ENCODE measurements at places on chromosomes 4 and X.

DNA sequence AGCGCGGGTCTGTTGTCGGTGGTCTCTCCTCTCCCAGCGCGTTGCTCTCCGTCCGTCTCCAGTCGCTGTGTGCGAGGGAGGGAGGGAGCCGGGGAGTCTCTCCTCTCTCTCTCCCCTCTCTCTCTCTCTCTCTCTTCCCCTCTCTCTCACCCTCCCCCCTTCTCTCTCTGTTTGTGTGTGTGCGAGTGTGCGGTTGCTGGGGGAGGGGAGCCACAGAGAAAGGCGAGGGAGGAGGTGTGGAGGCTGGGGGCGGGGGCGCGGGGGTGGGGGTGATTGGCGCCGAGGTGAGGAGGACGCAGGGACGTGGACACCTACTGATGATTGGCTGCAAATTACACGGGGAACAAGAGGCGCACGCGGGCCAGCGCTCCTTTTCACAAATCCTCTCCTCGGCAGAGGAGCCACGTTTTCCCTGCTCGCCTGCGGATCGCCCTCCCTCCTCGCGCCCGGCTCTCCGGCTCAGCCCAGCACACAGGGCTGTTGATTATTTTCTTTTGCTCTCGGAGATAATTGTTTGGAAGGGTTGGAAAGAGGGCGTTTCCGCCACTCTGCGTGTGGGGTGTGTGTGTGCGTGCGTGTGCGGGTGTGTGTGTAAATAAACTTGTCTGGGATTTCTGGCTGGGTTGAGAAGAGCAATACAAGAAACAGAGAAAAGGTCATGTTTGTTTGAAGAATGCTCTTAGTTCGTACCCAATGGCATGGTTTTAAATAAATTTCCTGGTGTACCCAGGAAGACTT, at the start of gene CXXC4:
TSS of gene CXXC4 (minus strand) at position 73 of the 738 bp plus-strand sequence. CDS start 3,092 bp downstream, outside the sequence.
- DNase-seq: no peak

DNA sequence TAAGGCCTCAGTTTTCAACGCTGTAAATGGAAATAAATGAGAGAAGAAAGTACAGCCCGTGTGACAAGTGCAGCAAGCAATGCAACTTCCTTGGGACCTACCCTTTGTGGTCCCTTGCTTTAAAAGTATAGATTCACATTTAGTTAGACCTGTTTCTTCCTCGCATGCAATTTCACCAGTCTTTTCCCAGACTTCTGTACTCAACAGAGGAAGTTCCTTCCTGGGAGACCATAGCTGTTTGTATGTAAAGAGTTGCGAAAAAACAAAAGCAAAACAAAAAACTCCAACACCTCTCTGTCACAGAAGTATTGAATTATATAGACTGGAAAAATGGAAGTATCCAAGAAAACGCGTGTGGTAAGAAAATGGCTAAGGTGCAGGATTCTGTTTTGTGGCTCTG, 1.1 kb upstream of the IRF2 start:
- DNase-seq: no peak

DNA sequence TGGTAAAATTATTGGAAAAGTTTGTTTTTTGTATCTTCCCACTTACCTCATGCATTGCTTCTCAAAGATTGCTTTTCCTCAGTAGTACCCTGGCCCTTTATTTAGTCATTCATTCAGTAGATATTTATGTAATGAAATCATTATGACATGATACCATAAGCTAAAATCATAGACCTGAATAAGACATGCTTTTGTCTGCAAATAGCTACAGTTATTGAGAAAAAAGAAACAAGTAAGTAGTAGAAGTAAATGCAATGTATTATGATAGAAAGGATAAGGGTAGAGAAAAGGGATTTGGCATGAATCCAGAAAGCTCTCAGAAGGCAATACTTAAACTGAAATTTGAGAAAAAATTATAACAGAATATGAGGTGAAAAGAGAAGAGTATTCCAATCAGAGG, 352.5 kb downstream of the GPM6A start:
- DNase-seq: no peak

- DNase-seq: no peak
Measured at GRCh38 chr4:181265370-181265769, 977.8 kb upstream of the TENM3 start.

DNA sequence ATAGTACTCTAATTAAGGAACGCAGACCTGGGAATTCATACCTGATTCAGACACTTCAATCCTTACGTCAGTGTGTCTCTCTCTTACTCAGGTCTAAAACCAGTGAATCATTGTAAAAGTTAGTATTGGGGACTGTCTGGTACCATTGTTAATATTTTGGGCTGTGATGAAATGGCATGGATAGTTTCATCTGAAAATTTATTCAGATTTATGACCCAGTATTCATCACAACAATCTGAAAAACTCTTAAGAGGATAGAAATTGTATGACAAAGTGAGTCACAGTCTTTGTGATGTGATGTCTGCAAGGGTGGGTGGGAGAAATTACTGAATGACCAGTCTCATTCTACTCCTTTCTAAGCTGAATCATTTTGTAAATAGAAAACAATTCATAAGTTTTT, 10.3 kb downstream of the FGF2 start:
- DNase-seq: no peak

GRCh38 chr4:138538743-138539142, 296.6 kb upstream of the SLC7A11 start:
- no peak for DNase-seq

DNA sequence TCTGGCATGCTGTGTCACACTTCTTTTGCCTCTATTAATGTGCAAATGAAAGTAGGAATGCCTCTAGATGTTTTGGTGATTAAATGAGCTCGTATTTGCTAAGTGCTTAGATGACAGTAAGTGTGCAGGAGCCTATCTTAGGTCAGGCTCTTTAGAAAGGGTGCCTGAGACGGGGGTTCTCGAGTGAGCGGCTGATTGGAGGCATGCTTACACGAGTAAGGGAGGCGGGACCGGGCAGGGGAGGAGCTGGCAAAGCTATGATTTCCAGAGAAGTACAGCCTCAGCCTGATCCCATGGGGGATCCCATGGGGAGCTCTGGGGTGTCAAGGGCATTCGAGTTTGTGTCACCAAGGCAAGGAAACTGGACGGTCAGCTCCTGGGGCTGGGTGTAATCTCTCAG, 44.8 kb downstream of the CLDN34 start:
- no peak for DNase-seq

DNA sequence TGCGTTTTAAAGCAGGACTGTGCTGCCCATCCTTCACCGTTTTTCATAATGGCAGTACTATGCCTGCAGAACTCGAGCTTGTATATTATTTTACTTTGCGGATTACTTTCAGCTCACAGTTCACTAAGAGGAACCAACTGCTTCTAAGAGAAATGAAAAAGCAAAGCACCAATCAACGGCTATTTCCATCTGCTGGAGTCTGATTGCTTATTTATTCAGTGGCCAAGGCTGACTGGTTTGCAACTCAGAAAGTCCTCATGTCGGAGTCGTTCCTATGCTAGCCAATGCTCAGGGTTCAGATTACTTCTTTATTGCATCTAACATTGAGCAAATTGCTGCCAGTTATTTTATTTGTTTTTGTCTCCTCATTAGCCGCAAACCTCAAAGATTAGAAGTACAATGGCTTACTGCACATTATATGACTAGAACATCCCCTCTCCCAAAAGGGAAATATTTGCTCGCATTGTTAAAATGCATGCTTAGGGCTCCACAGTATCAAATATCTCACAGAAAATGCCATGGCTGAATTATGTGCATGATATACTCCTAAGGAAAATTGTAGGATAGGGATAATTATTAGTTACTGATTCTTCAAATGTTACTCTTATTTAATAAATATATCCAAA, 1628.2 kb upstream of the ADGRL3 start:
- DNase-seq: no peak

GRCh38 chr4:72410158-72410557, 158.9 kb downstream of the ADAMTS3 start:
- DNase-seq: no peak

DNA sequence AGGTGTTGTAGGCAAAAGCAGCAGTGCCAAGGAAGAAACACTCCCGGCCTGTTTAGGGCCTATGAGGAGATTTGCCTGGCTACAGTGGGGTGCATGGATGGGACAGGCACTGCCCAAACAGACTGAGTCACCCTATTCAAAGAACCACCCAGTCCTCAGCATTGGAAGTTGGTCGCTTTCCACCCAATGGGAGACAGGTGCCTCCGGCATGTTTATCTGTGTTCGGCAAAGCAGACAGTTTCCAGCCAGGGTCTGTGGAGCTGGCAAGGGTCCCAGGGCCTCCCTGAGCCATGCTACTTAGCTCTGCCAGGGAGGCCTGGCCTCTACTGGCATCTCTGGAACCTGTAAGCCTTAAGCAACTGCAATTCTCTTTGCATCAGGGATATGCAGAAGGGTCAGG, 165.1 kb upstream of the ATP6AP2 start:
- DNase-seq: no peak

GRCh38 chrX:40065296-40066046, 32.3 kb downstream of the BCOR start:
- no peak for DNase-seq

GRCh38 chr4:76410636-76411035, 10.3 kb downstream of the CCDC158 start:
- no peak for DNase-seq

- no peak for DNase-seq
Measured at GRCh38 chr4:122341886-122342285, 36.9 kb upstream of the ADAD1 start.

DNA sequence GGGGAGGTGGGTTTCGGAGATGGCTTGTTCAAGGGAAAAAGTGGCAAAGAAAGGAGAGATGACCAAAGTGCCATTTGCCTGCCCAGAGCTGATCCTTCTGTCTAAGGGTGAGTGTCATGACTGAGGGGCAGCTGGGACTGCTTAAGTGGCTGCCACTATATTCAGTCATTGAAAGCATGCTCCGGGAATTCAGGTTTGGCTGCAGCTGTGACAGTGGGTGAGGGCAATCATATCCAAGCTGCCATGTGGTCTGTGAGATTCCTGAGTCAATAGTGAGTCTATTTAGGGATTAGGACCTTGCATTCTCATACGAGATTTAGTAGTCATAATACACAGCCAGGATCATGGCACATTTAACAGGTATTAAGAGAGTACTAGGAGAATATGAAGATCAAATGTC, 138.8 kb upstream of the BANK1 start:
- no peak for DNase-seq

DNA sequence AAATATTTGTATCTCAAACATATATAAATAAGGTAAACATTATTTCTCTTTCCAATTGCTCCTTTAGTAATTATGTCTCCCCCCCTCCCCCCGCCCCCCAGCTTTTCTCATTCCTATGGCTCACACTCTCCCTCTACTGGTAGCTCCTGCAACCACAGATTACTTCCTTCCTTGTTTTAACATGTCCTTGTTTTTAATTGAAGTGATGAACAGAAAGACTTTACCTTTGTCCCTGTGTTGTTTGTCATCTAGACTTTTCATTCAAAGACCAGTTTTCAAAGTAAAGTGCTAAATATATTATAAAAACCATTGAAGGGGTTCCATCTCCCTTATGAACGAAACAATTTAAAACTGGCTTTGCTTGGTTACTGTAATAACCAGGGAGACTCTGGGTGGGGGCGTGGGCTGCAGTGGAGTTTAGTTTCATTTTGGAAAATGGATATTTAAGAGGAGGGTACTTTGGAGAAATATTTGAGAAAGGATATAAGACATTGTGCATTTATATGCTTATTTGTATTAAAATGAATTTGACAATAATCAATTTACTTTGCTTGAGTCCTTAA, 352.9 kb downstream of the RAPGEF2 start:
- no peak for DNase-seq

DNA sequence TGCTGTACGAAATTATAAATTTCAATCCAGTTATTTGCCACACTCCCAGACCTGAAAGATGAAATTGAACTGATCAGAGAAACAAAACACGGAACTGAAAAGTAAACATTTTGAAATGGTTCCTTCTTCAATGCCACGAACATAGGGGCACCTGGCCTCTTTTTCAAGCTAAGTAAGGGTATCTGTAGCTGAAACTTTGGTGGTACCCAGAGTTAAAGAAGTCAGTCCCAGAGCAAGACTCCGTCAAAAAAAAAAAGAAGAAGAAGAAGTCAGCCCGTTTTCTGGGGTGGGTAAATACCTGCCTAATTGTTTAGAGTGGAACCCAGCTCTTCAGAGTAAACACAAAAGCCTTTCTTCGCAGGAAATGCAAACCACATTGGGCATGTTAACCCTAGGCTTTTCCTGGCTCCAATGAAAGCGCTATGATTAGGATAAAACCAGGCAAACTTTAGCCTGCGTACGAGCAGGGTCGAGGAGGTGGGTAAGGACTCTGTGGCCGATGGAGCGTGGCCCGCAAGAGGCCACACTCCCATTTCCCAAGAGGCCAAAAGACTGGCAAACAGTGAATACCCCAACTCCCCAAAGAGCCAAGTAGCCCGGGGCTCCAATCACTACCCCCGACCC, 1.3 kb downstream of the ANTXR2 start:
- no peak for DNase-seq

DNA sequence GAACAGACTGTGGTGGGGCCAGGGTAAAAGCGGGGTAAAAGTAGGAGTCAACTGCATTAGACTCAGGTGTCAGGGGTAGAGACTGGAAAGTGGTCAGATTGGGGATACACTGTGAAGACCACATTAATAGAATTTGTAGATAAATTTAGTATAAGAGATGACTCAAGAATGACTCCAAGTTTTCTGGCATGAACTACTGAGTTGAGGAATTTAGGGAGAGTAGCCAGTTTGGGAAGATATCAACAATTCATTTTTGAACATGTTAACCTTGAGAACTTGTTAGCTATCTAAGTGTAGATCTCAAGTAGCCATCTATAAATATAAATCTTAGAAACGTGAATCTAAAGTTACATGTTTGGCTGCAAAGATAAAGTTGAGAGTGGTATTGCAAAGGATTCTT, 206.9 kb upstream of the HCCS start:
- DNase-seq: no peak

All from stimulated activated CD8-positive, alpha-beta memory T cell treated with anti-CD3 and anti-CD28 coated beads, Interleukin-2, amount 100 ng/mL, for 1 hour (primary cell).